T-helper 17 cell (primary cell): ENCODE measurements at places on chromosomes 6 and 20.

GRCh38 chr20:35264755-35265154 is 13.2 kb downstream of the MMP24OS start:
- no peak for DNase-seq

DNA sequence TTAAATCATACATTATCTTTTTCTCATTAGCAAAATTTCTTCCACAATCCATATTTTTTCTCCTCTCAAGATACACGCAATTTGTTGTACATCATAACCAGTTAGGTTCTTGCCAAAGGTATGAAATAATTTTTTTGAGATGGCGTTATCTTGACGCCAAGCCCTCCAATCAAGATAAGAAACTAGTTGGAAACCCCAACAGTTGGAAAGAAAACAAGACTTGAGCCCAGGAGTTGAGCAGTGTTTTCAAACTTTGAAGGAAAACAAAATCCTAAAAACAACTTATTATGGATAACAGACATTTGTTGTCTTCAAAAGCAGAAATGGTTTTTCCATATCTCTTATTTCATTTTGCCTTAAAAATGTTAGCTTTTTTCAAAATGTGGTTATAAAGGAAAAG is 184.8 kb downstream of the SLC24A3 start:
- DNase-seq = no peak

- no peak for DNase-seq
Observed at GRCh38 chr6:128307671-128308070, 212.7 kb downstream of the PTPRK start.

DNA sequence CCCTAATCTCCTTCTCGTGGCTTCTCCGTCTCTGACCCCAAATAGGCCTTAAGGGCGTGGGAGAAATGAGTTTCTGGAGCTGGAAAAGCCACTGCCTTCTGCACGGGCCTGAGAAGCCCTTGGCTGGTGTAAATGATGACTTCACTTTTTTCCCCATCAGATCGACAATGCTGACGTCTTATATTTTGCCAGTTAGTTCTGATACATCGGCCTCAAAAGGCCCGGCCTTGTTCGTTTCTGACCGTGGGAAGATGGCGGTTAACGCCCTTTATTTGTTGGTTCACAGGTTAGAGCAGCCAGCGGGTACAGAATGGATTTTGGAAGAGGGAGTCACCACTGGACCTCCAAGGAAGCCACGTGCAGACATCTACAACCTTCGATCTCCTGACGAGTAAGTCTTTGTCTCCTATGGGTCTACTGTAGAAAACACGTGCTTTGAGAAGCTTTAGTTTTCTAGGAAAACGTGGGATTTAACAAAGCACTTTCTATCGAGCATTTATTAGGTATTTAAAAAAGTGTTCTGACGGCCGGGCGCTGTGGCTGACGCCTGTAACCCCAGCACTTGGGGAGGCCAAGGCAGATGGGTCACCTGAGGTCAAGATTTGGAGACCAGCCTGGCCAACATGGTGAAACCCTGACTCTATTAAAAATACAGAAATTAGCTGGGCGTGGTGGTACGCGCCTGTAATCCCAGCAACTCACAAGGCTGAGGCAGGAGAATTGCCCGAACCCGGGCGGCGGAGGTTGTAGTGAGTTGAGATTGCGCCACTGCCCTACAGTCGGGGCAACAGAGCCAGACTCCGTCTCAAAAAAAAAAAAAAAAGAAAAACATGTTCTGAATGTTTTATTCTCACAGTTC is 1.2 kb upstream of the ZNFX1 start:
- DNase-seq = no peak

DNA sequence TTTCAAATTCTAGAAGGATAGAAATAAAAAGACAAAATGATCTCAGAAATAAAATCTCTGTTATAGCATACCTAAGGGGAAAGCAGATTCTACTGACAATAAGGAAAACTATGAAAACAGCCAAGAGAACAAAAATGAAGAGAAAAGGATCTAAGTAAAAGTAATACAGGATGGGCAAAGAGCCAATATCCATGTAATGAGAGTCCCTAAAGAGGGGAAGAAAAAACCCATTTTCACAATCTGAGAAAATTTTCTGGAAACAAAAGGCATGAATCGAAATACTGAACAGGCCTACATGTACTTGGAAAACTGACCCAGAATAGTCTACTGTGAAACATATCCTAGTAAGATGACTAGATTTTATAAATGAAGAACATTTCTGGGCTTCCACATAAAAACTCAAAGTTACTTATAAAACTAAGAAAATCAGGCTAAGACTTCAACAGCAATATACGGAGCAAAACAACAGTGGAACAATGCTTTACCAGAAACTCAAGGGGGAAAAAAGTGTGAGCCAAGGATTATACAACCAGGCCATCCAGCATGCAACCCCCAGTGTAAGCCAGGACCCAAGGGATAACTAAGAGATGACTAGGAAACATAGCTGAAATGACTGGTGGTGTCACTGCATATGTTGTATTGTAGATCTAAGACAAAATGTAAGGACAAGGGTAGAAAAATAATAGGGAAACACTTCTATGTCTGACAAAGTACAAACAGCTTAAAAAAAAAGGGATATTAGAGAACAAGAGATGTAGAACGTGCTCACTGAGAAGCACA is 10.2 kb downstream of the NAPB start:
- no peak for DNase-seq

GRCh38 chr20:2752567-2753460 is 47.6 kb downstream of the CPXM1 start:
- peak; percentile 31 for DNase-seq

GRCh38 chr6:134515986-134516385 is 198.1 kb upstream of the SGK1 start:
- no peak for DNase-seq

GRCh38 chr20:32034581-32035425 is 17.2 kb upstream of the HCK start:
- DNase-seq = no peak

- DNase-seq = no peak
Observed at GRCh38 chr6:136866872-136867416, 44.6 kb downstream of the PEX7 start.

DNA sequence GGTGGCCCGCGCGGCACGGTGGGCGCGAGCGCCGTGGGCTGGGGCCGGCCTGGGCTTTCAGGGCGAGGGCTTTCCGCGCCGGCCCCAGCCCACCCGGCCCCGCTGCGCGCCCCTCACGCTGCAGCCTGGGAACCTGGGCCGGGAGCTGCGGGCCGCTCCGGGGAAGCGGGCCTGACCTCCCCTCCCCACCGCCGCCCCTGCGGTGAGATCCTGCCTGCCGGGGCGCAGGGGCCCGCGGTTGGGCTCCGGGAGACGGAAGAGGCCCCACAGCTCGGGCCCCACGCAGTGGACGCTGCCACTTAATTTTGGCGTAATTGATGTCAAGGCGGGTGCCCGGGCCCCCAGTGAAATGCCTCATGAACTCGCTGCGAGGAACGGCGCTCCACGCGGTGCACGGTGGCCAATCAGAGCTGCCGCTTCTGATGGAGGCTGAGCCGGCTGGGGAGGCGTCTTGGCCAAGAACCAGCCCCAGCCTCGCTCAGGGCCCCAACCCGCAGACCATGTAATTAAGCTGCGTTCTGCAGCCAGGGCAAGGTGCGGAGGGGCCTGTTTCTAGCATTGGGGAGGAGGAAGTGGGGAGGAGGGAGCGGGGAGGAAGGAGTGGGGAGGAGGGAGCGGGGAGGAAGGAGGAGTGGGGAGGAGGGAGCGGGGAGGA is 96.1 kb upstream of the BHLHE23 start:
- peak; percentile 47 for DNase-seq

DNA sequence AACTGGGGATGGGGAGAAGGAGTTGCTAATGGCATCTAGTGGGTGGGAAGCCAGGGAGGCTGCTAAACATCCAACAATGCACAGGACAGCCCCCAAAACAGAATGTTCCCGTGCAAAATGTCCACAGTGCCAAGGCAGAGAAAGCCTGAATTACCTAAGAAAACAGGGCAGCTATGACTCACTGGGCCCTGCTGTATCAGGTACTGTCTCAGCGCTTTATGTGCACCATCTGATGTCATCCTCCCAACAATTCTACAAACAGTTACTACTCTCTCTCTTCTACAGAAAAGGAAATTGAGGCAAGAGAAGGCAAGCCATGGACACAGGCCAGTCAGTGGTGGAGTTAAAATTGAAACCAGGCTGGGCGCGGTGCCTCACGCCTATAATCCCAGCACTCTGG is 3.1 kb downstream of the YTHDF1 start:
- DNase-seq = no peak

GRCh38 chr20:59515906-59516209 is 88.5 kb upstream of the PHACTR3 start:
- DNase-seq = no peak

- DNase-seq = no peak
Observed at GRCh38 chr6:57263739-57264138, 41.6 kb upstream of the RAB23 start.

GRCh38 chr20:5809495-5809894 is 59.3 kb downstream of the SHLD1 start:
- no peak for DNase-seq

GRCh38 chr20:42678895-42679294 is 510.8 kb downstream of the PTPRT start:
- no peak for DNase-seq

GRCh38 chr6:38631186-38631783 is 8.4 kb downstream of the BTBD9 start:
- DNase-seq = no peak

- no peak for DNase-seq
Observed at GRCh38 chr20:16363506-16364319, 209.5 kb downstream of the KIF16B start.

DNA sequence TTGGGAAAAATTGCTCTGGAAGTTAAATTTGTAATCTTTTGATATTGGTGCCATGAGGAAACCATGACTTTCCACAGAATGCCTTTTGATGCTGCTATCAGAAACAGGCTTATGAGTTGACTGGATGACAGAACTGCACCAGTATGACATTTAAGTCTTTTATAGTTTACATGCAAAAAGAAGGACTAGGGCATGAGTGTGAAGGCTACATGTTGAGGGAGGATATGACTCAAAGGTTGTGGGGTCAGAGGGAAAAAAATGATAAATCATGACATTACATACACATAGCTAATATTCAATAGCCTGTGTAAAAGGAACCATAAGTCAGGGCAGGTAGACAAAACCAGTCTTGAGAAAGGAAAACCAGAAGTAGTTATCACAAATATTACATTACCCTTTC is 182.2 kb downstream of the COL12A1 start:
- DNase-seq = no peak

DNA sequence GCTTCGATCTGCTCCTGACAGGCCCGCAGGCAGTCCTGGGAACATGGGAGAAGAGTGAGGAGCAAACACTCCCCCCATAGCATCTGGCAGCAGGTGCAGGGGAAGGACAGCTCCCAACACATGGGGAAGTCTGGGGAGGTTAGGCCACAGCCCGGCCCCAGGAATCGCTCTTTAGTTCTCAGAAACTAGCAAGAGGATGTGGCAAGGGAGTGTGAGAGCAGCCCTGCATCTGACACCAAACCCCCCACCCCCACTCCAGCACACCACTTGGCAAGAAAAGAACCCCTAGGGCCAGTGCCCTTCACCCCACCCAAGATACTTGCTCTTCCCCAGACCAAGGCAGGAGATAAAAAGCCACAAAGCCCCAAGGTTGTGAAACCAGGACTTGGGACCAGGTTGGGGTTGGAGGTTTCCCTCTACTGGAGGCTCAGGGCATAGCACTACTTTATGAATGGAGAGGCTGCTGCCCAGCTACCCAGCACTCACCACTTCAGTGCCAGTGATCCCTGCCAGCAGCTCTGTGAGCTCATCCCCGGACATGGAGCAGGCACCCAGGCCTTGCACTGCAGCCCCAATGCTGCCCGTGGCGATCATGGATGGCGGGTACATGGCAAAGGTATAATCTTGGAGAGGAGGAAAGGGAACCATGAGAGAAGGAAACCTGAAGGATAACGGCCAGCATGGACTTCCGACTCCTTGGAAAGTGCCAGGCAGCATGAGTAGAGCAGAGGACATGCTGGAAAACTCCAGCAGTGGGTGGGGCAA is 5.4 kb downstream of the CCND3 start:
- peak; percentile 31 for DNase-seq

- no peak for DNase-seq
Observed at GRCh38 chr6:7115543-7116231, 7.9 kb downstream of the RREB1 start.

- DNase-seq = no peak
Observed at GRCh38 chr20:48662711-48663110, 165.1 kb downstream of the PREX1 start.

- no peak for DNase-seq
Observed at GRCh38 chr20:51366155-51366886, 176.2 kb downstream of the NFATC2 start.

DNA sequence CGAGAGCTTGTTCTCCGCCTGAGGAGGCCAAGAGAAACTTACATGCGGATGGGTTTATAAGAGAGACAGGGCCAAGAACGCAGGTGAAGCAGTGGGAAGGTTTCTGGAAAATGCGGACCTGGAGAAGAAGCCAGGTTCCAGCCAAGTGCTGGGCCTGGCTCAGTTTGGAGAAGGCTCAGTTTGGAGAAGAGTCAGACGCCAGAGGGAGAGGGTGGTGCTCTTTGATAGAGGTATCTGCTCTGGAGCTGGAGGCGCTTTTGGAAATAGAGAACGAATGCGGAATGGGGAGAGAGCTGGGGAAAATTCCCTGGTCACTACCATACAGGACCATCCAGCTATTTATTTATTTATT is 753 bp downstream of the RSPH9 start:
- no peak for DNase-seq

GRCh38 chr20:33418033-33418432 is 16.7 kb upstream of the CDK5RAP1 start:
- DNase-seq = no peak

DNA sequence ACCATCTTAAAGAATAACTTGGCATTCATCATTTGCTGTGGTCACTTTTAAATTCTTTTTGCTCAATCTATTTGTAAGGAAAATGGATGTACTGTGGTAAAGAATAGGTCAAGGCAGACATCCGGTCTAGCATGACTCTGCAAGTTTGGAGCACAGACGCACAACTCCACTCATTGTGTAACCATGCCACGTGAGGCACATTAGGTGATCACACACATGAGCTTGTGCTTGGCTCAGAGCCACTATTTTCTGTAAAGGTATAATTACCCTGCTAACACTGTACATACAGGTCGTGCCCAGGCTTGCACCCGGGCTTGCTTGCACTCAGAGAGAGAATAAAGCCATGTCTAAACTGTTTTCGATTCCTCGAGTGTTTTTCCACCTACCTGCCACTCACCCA is 1289.1 kb upstream of the ADGRB3 start:
- DNase-seq = no peak

DNA sequence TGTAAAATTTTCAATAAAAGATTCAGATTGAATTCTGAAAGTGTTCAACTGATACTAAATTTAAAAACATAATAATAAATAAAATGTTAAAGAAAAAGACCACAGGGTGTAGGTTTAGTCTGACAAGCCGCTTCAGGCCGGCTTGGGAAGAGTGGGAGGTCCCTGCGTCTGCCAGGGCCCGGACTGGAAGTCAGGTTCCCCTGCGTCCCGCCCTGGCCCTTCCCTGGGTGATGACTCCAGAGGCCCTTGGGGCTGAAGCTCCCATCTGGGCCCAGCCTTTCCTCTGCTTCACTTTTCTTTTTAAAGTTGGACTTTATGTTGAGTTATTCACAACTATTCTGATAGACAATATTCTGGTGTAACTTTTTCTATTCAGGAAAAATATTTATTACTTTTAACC is 93.3 kb downstream of the SMOC2 start:
- DNase-seq = no peak
